ENCODE measurements at places on chromosomes 4 and X. TPM values are rescaled to one million over a fixed set of nuclear protein-coding genes. Genes with fewer than 3 reads are reported as not detected.

Gene CLIC2
- 14.8 TPM for total RNA-seq

Gene TBX22
- total RNA-seq: not detected

Gene KLKB1
- total RNA-seq: 1.2 TPM

Gene RBPJ
- 49.5 TPM for total RNA-seq

Gene CD38
- total RNA-seq: 1.0 TPM

DNA sequence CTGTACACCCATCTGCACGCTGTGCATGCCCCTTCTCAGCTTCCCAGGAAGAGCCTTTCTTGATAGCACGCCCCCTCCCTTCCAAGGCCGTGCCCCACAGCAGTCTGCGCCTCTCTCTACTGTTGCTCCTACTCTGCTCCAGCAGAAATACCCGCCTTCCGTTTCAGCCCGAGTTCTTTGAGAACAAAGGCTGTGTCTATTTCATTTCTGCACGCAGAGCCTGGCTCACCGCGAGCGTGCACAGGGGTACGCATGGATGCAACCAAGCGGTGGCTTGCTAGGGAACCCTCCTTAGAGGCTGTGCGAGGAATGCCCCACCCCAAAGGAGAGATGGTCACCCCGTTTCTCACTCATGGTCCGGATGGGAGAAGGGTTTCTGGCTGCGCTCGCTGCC is 485 bp downstream of the AADAT start:
- peak; percentile 19 for ATAC-seq

DNA sequence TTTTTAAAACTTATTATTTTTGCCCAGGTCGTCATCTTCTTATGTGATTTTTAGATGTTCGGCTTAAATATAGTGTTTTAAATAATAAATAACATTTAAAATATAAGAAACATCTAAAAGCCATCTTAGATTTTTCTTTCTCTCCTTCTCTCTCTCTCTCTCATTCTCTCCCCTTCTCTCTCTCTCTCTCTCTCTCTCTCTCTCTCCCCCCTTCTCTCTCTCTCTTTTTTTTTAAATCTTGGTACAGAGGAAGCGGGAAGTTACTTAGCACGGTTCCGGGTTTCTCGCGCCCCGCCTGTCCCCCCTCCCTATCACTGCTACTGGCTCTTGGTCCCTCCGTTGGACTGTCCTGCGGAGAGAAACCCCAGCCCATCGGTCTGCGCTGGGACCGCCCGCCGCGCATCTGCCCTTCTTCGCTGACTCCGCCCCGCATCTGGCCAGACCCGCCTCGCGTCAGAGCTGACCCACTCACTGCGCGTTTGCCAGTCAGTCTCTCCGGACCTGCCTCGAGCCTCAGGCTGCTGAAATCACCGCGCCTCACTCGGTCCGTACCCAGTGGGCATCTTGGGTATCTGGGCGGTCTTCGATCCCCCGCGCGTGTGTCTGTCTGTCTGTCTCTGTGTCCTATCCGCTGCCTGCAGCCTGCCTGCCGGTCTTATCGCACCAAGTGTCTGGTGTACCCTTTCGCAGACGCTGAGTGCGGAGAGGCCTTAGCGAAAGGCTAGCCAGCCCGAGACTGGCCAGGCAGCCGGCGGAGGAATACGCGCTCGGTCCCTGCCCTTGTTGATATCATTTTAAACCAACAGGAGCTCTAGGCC is at the start of gene PABPC5:
Gene PABPC5 (plus strand): TSS at position 489 of the 818 bp plus-strand sequence. CDS start 739 bp downstream, outside the sequence.
- peak; percentile 98 for ATAC-seq

- no peak for ATAC-seq
Measured at GRCh38 chrX:11768039-11768438, 10.0 kb downstream of the MSL3 start.

DNA sequence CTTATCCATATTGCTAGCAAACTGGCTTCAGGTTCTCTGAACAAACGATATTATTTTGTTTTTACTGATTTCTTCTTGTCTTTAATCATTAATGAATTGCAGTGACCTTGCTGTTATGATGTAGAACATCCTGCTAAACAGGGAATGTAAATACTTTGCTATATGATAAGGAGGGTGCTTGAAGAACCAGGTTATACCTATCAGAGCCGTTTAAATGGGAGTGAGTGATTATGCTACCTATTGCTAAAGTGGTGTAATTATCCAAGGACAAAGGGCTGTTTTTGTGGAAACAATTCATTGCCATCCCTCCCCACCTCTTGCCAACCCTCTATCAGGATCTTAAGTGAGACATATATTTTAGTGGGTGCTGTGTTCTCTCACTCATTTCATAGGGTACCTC is 788.9 kb downstream of the RPA4 start:
- ATAC-seq: no peak

GRCh38 chrX:357693-358471 is 28.8 kb downstream of the PPP2R3B start:
- no peak for ATAC-seq

Measured in gastroesophageal sphincter (tissue), 4 donors.